ENCODE measurements at places on chromosomes 5 and 9.

DNA sequence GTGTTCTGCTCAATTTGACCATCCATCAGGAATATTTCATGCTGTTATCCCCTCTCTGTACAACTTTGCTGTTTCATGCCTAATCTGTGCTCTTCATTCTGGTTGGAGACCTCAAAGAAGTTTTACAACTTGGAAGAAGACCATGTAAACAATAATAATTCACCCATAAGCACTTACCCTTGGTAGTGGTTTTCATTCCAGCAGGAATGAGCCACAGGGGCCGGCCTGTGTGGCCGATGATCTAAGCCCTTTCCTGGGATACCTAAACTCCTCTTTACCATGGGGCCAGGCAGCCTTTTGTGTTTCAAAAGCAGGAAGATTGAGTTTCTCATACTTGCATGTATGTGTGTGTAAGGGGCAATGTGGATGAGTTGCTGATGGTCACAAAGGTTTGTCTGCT, 165.0 kb downstream of the FGF1 start:
- DNase-seq, result no peak

DNA sequence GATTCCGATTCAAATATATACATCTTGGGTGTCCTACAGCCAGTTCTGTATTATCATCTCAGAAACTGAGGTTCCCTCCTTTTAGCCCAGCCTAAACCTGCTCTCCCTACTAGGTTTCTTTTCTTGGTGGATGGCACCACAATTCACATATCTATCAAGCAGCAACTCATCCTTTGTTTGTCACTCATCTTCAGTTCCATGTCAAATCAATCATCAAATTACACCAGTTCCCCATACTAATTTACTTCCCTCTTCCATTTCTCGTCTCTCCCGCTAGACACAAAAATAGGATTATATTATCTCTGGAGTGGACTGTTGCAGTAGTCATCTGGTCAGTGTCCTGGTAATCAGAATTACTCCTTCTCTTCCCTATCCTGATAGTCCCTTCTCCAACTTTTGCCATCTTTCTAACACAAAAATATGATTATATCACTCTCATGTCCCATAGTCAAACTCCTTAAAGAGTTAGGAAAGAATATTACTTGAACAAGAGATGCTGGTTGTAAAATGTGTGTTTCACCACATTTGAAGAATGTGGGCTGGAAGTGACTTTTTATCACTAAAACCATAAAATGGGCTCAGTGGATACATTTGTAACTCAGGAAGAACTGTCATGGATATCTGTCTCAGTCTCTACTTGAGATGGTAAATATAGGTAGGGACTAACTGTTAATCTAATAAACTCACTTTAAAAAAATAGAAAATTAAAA, 69.1 kb upstream of the RICTOR start:
- DNase-seq, result no peak

DNA sequence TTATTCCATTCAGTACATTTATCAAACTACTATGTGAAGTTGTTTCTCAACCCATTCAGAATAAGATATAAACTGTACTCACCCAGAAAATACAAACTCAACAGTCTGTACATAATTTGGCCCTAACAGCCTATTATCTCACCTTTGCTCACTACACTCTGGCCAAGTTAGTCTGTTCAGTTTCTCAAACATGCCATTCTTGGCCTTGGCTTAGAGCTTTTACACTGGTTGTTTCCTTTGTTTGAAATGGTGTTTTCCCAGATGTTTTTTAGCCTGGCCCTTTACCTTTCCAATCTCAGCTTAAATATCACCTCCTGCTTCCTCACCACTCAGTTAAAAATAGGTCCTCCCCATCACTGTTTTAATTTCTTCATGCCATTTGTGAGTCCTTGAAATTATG, 13.6 kb downstream of the CDC42SE2 start:
- DNase-seq, result no peak

DNA sequence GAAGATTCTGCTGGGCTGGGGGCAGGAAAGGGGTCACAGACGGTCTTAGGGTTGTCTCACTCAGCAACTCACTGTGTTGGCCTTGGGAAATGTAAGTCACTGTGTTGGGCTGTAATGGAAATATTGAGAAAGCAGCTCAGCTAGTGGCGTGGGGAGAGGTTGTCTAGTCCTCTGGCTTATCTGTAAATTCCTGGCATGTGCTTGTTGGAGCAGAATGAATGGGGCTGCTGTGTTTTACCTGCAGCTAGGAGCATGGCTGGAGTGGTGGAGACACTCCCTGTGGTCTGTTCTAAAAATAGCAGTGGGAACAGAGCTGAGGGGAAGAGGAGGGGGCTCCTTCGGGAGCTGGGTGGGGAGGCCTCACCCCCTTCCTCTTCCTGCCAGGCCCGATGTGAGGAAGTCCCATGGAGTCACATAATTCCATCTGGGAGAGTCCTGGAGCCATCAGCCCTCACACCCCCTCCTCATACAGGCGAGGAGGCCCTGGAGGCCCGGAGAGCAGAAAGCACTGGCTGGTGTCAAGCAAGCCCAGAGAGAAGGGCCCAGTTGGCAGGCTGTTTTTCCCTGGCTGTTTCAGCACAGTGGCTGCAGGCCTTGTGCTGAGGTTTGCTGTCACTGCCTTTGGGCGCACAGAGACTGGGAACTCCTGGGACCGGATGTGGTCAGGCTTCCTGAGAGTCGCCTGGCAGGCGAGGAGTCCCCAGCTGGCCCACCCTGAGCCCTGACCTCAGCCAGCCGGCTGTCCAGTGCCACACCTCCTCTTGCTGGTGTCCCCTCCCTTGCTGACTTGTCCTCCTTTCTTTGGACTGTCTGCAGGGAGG, 84.9 kb downstream of the RGS3 start:
- DNase-seq, result no peak

DNA sequence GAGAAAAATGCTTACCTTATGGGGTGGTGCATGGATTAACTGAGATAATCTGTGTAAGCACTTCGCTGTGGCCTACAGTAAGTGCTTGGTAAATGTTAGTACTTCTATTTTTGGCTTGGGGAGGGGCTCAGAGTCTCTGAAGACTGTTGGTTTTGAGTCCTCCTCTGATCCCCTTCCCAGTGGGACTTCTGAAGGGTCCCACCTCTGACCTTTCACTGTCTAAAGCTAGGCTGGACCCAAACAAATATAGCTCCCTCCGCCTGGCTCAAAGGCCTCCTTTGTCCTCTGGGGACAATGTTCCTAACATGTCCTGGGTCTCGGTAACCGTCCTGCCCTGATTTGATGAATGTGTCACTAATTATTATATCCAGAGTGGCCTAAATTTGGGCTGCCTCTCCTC, 34.8 kb downstream of the CAMK2A start:
- no peak for DNase-seq

DNA sequence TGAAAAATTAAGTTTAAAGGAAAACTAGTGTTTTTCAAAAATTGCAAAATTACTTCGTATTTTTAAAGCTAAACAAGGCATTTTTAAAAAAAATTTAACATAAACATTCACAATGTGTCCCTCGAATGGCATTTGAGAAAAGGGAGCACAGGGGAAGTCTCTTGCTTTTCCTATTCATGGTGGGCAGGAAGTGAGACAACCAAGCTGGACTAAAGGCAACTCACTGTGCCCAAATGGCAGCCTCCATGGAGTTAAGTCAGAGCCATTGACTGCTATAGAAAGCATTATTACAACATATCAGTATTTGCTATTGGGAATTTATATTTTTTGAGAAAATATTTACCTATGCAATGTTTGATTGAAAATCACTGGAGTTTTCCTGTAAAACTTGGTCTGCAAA, 8.3 kb downstream of the HNRNPH1 start:
- no peak for DNase-seq

- DNase-seq, result no peak
Observed at GRCh38 chr9:115006660-115007059, 76.3 kb upstream of the TNFSF8 start.

- no peak for DNase-seq
Observed at GRCh38 chr9:120889606-120890271, 12.8 kb upstream of the PHF19 start.

DNA sequence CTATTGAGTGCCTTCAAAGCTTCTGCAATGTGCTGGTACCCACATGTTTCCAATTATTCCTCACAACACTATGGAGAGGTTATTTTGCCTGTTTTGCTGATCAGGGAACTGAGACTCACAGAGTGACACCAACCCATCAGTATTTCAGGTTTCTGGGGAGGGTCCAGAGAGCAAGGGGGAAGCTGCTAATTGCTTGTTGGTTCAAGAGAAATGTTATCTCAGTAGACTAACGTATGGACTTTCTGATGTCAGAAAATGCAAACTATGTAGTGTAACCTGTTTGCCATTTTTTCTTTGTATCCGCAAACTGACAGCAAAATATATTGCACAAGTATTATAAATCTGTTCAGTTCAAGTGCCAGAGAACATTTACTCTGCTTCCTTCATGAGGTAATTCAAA, 108.3 kb upstream of the MSX2 start:
- no peak for DNase-seq

DNA sequence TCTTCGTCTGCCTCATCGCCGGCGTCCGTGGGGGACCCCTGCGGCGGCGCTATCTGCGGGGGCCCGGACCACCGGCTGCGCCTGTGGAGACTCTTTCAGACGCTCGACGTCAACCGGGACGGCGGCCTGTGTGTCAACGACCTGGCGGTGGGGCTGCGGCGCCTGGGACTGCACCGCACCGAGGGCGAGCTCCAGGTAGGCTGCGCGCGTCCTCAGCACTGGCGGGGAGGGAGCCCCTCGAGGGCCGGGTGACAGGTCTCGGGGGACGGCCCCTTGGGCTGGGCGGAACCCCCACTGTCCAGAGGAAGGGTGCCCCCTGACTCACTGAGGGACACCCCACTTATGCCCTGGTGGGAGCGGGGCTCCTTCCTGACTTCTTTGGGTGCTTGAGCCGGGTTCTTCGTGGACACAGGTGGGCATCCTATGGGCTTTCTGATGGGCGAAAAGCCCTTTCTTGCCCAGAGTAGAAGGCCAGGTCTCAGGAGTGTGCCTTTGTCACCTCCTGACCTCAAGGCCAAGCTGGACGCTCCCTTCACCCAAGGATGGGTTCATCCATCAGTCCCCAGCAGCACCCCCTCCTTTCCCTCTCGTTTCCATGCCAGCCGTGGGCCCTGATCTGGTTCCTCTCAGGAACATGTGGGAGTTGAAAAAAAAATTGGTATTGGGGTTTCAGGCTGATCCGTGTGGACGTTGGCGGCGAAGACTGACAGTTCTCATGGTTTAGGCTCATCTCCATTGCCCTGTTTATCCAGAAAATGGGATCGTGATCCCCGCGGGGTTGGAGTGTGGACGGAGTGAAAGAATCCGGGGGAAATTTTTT, 564 bp downstream of the SLC25A25 start:
- peak; percentile 17 for DNase-seq

GRCh38 chr5:143432658-143433239, 29.3 kb upstream of the NR3C1 start:
- DNase-seq, result no peak

DNA sequence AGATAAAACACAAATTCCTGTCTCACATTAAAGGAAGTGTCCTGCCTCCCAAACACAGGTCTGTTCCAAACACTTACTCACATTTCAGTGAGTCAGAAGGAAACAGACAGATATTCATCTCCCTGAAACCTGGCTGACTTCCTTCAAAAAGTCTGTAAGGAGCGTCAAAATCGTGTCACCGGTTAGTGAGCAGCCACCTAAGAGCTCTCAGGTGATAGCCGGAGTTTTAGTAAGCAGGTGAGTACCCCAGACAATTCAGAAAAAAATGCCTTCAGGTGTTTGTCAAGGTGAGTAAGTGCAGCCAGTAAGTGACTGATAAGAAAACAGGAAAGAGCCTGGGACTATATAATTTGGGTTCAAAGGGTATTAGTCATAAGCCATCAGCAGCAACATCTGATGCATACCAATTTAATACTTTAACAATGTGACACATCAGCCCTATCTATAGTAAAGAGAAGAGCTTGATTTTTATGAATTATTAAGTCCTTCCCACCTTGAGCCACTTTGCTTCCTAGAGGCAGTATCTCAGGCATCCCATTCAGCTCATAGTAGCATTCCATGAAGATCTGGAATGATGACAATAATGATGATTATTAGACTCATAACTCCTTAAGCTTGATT, 1.3 kb upstream of the ITGA2 start:
- DNase-seq, result no peak

DNA sequence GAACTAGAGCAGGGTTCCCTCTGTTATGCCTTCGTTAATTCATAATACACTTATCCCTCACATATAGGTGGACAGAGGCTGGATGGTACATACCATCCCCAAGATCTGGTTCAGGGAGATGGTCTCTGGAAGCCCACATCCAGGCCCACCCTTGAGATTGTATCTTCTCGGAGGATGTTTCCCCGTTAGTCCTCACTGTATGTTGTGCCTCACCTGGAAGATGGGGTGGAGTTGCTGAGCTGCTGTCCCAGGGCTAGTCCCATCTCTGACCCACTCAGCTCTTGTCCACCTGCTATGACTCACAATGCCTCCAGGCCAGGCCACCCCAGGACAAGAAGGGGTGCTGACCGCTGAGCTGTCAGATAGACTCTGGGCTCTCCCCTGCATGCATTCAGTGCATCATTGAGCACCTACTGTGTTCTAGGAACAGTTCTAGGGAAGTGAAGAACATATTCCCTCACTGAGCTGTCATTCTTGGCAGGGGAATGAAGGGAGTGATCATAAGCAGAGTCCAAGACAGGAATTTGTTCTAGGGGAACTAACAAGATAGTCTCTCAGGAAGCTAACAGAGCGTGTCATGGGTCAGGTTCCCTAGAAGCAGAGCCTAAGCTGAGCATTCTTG, at the start of gene CBY3:
Gene CBY3, minus strand, starts transcription at position 255 of the 622 bp plus-strand sequence. Its CDS starts 116 bp downstream, at position 139.
- no peak for DNase-seq

DNA sequence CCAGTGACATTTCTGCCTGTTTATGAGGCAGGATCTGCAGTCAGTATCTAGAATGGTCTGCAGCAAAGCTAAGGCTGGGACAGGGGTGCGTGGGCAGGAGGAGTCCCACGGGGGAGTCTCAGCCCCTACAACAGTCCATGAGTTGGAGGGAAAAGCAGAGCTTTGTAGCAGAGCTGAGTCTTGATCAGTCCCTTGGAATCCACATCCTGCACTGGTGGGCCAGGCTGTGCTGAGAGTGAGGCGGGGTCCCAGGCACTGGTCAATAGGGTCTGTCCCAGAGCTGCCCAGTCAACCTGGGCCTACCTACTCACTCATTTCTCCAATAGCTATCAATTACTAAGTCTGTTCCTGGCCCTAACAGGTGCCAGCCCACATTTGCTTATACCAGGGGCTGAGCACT, 5.9 kb downstream of the ACSL6 start:
- no peak for DNase-seq

GRCh38 chr5:91137647-91138046, 245.5 kb downstream of the ARRDC3 start:
- DNase-seq, result no peak

DNA sequence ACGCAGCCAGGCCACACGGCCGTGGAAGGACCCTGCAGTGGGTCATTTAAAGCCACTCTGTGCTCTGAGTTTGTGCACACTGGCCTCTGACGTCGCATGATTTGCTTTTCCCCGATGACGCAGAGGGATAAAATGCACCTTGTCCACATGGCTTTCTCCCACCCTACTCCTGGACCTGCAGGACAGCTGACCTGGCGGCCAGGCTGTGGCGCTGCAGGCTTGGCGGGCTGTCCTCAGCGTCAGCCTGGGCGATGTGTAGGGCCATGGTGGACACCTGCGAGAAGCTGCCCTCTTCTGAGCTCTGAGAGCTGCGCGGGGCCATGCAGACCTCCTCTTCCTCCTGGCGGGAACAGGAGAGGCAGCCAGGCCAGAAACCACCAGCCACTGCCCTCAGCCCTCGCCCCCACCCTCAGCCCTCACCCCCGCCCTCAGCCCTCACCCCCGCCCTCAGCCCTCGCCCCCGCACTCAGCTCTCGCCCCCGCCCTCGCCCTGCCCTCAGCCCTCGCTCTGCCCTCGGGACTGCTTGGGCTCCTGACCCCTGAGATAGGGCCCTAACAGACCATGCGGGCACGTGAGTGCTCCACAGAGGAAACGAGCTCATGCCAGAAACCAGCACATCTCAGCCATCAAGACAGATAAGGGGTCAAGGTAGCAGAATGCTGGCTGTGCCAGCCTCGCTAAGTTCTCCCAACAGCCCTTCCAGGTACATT, 20.0 kb upstream of the SCGB3A1 start:
- no peak for DNase-seq
